ENCODE measurements at places on chromosomes 4 and X.

- DNase-seq = no peak
These were observed 43.4 kb upstream of the TRIM2 start for GRCh38 chr4:153160821-153161220.

GRCh38 chr4:153341575-153342090 is 2.9 kb upstream of the MND1 start:
- no peak for DNase-seq

DNA sequence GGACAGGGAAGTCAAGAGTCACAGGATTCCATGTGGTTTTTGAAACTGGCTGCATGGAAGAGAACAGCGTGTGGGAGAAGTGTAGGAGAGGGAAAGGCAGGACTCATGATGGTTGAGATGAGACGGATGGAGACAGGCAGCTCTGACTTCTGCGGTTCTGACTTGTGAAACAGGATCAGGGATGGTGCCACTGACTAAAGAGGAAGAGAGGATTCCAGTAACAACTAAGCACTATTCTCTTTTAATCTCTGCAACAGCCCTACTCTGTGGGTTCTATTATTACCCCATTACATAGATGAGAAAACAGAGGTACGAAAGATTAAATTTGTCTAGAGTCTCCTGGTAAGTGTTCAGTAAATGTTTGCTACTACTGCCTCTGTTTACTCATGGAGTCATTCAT is 156.3 kb downstream of the CBR4 start:
- no peak for DNase-seq

DNA sequence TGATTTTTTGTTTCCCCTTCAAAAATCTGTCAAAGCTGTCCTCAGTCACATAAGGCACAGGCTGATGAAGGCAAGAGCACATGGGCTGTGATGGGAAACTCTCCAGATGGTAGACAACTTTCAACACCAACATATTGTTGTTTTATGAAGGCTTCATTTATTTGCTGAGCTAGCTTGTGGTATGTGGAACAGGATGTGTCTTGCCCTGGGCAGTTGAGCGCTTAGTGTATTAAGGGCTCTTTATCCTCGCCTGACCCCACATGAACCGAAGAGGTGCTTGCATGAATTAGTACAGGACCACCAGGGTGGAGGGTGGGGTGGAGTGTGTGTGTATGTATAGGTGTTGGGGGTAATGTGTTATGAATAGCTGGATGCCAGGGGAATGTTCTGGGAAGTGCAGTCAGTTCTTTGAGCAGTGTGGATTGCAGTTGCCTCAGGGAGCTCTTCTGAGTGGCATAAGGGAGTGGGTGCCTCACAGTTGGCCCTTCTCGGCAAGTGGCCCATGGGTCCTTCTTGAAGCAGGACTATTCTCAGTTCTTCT is 103.1 kb downstream of the PHEX start:
- no peak for DNase-seq

- no peak for DNase-seq
These were observed 27.1 kb upstream of the HGFAC start for GRCh38 chr4:3414421-3415279.

- peak; percentile 81 for DNase-seq
These were observed at the start of gene USP27X for GRCh38 chrX:49878834-49879655. Gene USP27X (plus strand): TSS chrX:49879484. CDS start chrX:49880308, 824 bp downstream.

GRCh38 chr4:153393397-153393796 is 48.9 kb downstream of the MND1 start:
- DNase-seq = no peak

GRCh38 chrX:48989483-48989882 is 12.6 kb downstream of the GRIPAP1 start:
- DNase-seq = no peak

DNA sequence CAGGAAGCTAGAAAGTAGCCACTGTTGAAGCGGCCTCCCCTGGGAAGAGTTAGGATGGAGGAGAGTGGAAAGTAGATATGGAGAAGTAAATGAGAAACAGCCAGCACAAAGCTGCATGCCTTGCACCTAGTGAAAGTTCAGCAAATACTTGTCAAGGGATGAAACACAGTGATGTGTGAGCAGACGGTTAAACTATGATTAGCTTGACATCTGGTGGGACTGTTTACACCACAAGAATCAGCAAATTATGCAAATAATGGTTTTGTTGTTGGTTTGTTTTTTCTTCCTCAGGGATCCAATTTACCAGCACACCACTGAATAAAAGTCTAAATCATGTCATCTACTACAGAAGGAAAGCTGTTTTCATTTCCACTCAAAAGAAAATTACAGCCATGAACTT is 87.1 kb downstream of the CORIN start:
- DNase-seq = no peak

DNA sequence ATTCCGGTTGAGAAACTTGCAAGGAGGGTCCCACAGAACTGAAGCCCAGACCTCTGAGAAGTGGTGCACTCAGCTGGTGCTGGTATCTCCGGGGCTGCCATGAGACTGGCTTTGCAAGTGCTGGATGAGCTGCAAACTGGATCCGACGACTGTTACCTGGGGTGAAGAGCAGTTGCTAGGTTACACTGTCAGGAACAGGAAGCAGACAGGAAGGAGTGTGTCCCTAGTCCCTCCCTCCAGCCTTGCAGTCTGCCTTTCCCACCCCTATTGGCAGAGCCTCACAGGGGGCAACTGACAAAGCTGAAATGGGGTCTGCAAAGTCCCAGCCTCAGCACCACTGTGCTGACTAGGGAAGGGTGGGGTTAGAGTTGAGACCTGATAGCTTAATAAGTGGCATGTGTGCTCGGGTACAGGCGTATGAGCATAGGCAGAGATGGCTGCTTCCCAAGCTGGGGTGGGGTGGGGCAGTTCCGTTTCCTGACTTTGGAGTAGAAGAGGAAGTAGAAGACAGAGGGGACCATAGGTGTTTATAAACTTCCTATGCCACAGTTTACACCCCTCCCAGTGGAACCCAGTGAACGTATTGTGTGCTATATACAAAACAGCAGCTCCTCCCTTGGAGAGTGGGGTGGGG is 18.0 kb downstream of the PPEF1 start:
- no peak for DNase-seq

DNA sequence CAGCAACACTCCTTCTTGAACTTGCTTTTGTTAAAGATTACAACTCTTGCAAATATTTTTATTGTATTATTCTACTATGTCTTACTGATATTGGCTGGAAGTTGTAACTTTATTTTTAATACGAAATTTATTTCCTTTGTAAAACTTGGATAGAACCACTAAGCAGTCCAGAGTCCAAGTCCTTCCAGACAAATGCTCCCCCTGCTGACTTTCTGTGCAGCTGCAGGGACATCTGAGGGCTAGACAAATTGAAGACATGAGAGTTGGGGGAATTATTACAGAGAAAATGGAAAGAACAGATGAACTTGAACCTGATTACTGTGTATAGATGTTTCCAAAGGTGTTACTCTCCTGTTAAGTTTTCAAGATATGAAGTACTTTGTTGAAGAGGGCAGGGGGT is 238.8 kb downstream of the GRIA3 start:
- no peak for DNase-seq

GRCh38 chr4:82519776-82520175 is 42.0 kb downstream of the TMEM150C start:
- no peak for DNase-seq

- no peak for DNase-seq
These were observed 120.3 kb downstream of the EFHC2 start for GRCh38 chrX:44223150-44223549.

DNA sequence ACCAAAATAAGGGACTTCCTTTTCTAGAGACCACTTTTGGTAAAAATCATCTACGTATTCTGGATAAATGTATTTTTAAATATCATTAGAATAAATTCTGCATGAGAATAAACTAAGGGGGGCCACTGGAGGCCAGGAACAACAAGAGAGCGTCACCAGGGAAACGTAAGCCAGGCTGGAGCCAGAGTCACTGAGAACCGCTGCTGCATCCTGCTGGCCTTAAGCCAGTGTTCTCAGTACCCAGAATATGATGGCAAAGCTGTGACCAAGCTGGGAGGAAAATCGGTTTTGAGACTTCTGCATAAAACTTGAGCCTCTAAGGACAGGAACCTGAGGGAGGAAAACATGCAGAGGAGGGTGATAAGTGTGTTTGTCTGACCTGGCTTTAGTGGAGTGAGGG is 63.0 kb upstream of the FAM9A start:
- DNase-seq = no peak

DNA sequence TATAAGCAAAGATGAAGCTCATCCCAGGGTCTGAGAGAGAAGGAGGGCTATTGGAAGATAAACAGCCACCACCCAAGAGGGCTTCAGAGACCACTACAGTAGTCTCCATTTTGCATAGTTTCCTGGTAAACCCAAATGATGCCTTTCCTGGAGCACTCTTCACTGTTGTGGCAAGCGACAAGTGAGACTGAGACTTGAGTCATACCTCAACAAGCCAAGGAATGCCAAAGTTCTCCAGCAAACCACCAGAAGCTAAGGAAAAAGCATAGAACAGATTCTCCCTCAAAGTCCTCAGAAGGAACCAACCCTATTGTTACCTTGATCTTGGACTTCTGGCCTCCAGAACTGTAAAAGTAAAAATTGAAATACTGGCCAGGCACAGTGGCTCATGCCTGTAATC is 65.9 kb downstream of the LARP7 start:
- no peak for DNase-seq

DNA sequence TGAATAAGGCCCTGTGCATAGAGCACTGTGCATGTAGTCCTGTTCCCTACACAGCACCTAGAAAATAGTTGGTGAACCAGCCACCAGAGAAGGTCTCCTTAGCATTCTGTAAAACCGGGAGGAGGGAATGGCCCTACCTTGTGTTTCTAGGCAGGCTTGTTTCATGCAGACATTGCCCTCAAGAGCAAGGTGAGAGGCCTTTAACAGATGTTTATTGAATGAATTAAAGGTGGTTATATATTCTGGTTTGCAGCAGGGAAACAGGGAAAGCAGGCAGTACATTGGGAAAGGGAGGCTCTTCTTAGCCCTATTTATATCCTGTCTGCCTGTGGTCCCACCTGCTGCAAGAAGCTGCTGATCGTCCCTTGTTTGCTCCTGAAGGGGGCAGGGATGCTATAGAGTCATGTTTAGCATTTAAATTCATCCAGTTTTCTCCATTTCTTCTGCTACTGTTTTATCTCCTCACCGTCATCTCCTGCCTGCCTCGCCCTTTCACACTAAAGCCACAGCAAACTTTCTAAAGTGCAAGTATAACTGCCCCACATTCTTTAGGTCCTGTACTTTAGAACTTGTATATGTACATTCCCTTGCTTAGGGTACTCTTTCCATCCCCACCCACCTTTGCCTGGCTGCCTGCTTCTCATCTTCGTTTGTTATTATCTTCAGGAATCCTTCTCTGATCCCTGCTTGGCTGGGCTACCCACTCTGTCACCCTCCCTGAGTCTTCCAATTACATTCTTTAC is 60.3 kb downstream of the EGF start:
- DNase-seq = no peak

- no peak for DNase-seq
These were observed 7.7 kb upstream of the OCIAD2 start for GRCh38 chr4:48914311-48914710.

DNA sequence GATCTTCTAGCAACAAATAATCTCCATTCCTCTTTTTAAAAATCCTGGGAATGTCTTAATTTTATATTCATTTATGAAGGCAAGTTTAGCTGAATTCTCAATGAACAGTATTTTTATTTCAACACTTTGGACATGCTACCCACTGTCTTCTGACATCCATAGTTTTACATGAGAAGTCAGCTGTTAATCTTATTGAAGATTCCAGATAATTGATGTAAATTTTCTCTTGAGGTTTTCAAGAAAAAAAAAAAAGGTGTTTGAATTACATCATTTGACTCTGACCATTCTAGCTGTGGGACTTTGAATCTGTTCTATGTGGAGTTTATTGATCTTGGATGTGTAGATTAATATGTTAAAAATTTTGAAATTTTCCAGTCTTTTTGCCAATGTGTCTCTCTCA is 28.0 kb downstream of the PDHA2 start:
- no peak for DNase-seq

DNA sequence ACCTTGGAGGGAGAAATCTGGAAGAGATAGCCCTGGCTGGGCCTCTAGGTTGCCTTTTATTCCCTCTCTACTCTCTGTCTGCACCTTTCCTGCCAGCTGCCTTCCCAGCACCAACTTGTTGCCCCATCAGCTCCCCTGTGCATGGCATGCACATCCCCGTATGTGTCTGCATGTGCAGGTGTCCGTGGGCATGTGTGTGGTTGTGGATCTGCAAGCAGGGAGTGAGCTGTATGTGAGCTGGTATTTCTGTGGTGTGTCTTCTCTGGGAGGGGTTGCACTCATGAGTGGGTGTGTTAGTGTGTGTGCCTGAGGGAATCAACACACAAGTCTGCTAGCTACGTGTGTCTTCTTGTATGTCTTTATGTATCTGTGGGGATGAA is 9.9 kb downstream of the L1CAM start:
- no peak for DNase-seq

DNA sequence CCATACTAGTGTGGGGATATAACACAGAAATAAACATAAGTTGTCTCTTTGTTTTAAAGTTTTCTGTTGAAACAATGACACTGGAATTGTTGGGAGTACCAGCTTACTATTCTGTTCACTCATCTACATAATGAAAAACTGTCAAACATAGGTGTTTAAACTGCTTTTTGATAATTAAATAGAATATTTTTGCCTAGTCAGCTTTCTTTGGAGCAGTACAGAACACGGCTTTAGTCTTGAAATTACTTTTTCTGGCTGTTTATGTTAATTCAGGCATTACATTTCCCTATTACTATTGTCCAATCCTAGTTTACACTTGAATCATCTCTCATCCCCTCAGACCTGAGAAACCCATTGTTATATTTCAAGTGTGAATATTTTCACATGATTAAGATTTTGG is 73.0 kb downstream of the FAM47B start:
- no peak for DNase-seq

- DNase-seq = no peak
These were observed 681.5 kb upstream of the EPHA5 start for GRCh38 chr4:66351761-66352160.

GRCh38 chr4:89365375-89365774 is 57.8 kb upstream of the GPRIN3 start:
- no peak for DNase-seq

- DNase-seq = no peak
These were observed 7.8 kb upstream of the MXD4 start for GRCh38 chr4:2269618-2270163.

DNA sequence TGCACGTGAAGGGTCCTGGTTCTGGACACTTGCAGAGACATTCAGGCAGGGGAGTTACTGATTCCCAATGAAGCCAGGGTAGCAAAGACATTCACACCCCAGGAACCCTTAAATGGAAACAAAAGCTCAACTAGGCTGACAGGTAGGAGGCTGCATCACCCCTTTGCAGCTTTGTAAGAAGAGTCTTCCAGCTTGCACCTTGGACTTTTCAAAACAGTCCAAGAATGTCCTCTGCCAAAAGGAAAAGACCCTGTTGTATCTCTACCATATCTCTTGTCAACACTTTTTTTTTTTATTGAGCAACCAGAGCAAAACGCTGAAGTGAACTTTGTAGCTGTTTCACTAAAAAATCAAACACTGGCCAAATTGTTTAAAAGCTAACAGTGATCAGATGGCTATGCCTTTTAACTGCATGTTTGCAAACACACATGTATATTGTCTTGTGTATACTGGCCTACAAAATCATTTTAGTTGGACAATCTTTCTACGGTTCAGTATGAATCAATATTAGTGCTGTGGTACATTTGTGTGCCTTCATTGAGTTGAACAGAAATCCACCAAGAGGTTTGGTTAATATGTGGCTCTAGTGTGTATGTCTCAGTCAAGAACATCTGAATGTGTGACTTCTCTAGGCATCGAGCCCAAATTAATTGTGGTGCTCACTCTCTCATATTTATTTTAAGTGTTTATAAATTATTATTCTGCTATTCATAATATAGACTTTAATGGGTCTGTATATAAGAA is 18.5 kb upstream of the WWC2 start:
- no peak for DNase-seq

- no peak for DNase-seq
These were observed 10.2 kb upstream of the KCNE5 start for GRCh38 chrX:109635146-109635545.

GRCh38 chrX:100625985-100626491 is 10.6 kb downstream of the TSPAN6 start:
- peak; percentile 55 for DNase-seq
